Mammary microvascular endothelial cell (primary cell): ENCODE measurements at places on chromosomes 4 and X. TPM values are rescaled to one million over a fixed set of nuclear protein-coding genes. Genes with fewer than 3 reads are reported as not detected.

The CTAG1B gene
- total RNA-seq: not detected in 2 replicates

The AVPR2 gene
- 0.47 TPM in 1 of 2 replicates, not detected in the other for total RNA-seq

The PPAT gene
- total RNA-seq: 11.0 and 12.1 TPM in 2 replicates

The PLAC1 gene
- 0.44 TPM in 1 of 2 replicates, not detected in the other for total RNA-seq

The STBD1 gene
- 1.7 and 3.5 TPM in 2 replicates for total RNA-seq

The PAGE2B gene
- not detected in 2 replicates for total RNA-seq

The OPHN1 gene
- total RNA-seq: 4.2 and 4.3 TPM in 2 replicates

The USP17L20 gene
- not detected in 2 replicates for total RNA-seq

The SSX2 gene
- total RNA-seq: not detected in 2 replicates

The IL2 gene
- not detected in 2 replicates for total RNA-seq

The NAA11 gene
- not detected in 2 replicates for total RNA-seq

The LIMCH1 gene
- total RNA-seq: 14.5 and 17.3 TPM in 2 replicates

The CHIC1 gene
- 6.9 and 7.2 TPM in 2 replicates for total RNA-seq

The PDE6B gene
- 0.98 TPM in 1 of 2 replicates, not detected in the other for total RNA-seq

The NLRP2B gene
- not detected in 2 replicates for total RNA-seq

The WDR17 gene
- 0.05 and 0.20 TPM in 2 replicates for total RNA-seq

The CHM gene
- total RNA-seq: 13.8 and 13.9 TPM in 2 replicates

The NEUROG2 gene
- not detected in 2 replicates for total RNA-seq

The USP26 gene
- not detected in 2 replicates for total RNA-seq

The ADAM29 gene
- total RNA-seq: not detected in 2 replicates

The SMIM31 gene
- total RNA-seq: not detected in 2 replicates

The GAGE12E gene
- not detected in 2 replicates for total RNA-seq

The CDKL2 gene
- 0.15 TPM in 1 of 2 replicates, not detected in the other for total RNA-seq

The CA5B gene
- 3.3 and 3.7 TPM in 2 replicates for total RNA-seq

The HERC5 gene
- total RNA-seq: 5.0 and 6.2 TPM in 2 replicates

The CLGN gene
- 0.79 and 1.1 TPM in 2 replicates for total RNA-seq

The METTL14 gene
- 18.8 and 30.4 TPM in 2 replicates for total RNA-seq

The GPR50 gene
- not detected in 2 replicates for total RNA-seq

The CACNA1F gene
- not detected in 2 replicates for total RNA-seq

The GAGE12H gene
- total RNA-seq: not detected in 2 replicates

The FAM236A gene
- not detected in 2 replicates for total RNA-seq

The PDLIM3 gene
- total RNA-seq: 24.4 and 35.4 TPM in 2 replicates

The GC gene
- not detected in 2 replicates for total RNA-seq

The MAGEA9B gene
- total RNA-seq: not detected in 2 replicates

The GRID2 gene
- not detected in 2 replicates for total RNA-seq

The AREG gene
- 0.74 and 0.87 TPM in 2 replicates for total RNA-seq

The RAB40A gene
- total RNA-seq: not detected in 2 replicates

The LRIT3 gene
- under 0.01 TPM in 1 of 2 replicates, not detected in the other for total RNA-seq

The ZFP92 gene
- 0.07 and 0.10 TPM in 2 replicates for total RNA-seq

The UGT2B7 gene
- total RNA-seq: not detected in 2 replicates

The PAGE2 gene
- not detected in 2 replicates for total RNA-seq

The ARHGAP36 gene
- total RNA-seq: not detected in 2 replicates

The NLGN4X gene
- 0.13 and 0.20 TPM in 2 replicates for total RNA-seq

The MAGEA8 gene
- total RNA-seq: not detected in 2 replicates

The LDB2 gene
- total RNA-seq: 39.4 and 46.4 TPM in 2 replicates

The RAB40AL gene
- total RNA-seq: not detected in 2 replicates

The XK gene
- total RNA-seq: under 0.01 and 0.07 TPM in 2 replicates
